ENCODE measurements at places on chromosomes 1 and 21.

- peak; percentile 59 for DNase-seq
These were observed 2.7 kb downstream of the MOB3C start for GRCh38 chr1:46613661-46614603.

DNA sequence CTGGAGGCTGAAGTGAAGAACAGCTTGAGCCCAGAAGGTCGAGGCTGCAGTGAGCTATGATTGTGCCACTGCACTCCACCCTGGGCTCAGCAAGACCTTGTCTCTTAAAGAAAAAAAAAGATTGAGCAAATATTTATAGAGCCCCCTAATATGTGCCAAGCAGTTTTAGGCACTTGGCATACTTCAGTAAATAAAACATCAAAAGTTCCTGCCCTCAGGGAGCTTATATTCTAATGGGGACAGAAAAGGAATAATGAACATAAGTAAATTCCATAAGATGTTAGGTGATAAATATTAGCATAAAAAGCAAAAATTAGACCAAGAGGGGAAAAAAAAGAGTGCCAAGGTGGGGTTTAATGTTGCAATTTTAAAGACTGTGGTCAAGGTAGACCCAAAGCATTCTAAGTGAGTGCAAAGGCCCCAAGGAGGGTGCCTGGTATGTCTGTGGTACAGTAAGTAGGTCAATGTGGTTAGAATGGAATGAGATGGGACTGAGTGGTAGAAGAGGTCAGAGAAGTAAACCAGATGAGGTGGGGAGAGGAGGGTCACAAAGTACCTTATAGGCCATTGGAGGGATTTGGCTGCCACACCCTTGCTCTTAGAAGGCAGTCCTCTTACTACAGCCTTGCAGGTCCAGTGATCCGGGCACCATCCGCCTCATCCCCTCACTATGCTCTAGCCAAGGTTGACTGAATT is 2.2 kb upstream of the TOE1 start:
- DNase-seq = no peak

GRCh38 chr1:186750257-186750656 is 70.0 kb upstream of the PTGS2 start:
- DNase-seq = no peak

DNA sequence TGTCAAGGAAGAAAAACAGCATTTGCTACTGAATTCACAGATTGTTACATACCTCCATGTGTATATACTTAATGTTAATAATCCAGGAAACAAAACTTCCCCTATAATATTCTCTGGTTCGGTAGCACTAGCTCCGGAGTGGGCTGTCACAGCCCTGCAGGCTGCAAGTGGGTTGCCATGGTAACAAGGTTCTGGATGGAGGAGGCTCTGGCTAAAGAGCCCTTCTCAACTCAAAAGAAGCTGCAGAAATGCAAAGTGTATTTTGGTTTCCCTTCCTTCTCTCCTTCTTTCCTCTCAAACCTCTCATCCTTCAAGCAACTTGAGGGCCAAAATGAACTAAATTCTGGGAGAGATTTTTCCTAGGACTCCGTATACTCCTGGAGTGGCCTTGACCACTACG is 45.2 kb downstream of the ASTN1 start:
- DNase-seq = no peak

DNA sequence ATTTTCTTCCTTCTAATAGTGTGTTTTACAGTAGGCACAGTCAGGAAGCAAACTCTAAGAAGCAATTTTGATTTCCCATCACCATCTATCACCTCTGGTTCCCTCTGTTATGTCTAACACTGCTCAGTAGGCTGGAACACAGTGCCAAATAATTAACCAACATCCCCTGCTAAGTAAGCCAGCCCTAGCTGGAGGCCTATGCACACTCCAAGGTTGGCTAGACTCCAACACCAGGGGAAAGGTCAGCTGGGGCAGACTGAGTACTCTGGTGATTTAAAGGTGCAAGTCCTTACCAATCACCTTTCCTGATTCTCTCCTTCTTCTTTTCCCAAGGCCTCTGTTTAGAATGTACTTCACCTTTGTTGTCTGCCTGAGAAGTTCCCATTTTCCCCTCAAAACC is 46.5 kb upstream of the BEND5 start:
- no peak for DNase-seq

GRCh38 chr1:89631816-89632656 is 884 bp upstream of the LRRC8C start:
- no peak for DNase-seq
